ENCODE measurements at places on chromosomes 7 and 10.

GRCh38 chr10:97006364-97006763, 174.3 kb downstream of the LCOR start:
- DNase-seq: no peak

GRCh38 chr10:5481121-5481520, 18.2 kb downstream of the CALML5 start:
- no peak for DNase-seq

- peak; percentile 14 for DNase-seq
These were observed 45.0 kb downstream of the SEMA3A start for GRCh38 chr7:84149573-84149972.

DNA sequence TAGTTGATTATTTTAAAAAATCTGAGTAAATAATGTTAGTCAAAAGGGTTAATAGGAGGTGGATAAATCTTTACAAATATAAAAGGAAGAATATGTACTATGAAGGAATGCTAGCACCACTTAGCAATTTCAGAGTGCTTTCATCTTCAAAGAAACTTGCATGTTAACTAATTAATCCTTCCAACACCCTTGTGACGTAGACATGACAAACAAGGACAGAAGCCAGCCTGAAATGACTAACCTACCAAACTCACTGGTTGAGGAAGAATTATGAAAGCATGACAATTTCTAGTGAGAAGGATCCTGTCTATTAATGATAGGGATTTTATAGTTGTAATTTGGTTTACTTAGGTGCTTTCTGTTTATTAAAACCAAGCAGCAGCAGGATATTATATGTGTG, 468.0 kb upstream of the FZD8 start:
- no peak for DNase-seq

DNA sequence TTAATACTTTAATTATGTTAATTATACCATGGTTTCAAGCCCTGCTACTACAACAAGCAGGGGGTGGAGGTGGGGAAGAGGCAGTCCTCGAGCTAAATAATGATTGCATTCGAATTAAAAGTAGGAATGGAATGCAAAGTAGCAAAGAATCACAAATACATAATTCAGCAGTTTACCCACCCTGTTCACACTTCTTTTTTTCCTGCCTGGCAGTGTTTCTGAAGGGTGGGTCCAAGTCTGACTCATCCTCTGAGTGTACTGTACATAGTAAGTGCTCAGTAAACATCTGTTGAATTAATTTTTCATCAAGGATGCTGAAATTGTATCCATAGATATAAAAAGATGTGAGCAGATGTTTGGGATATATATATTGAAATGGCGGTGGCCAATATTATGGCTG, 778.8 kb downstream of the LRMDA start:
- DNase-seq: no peak

DNA sequence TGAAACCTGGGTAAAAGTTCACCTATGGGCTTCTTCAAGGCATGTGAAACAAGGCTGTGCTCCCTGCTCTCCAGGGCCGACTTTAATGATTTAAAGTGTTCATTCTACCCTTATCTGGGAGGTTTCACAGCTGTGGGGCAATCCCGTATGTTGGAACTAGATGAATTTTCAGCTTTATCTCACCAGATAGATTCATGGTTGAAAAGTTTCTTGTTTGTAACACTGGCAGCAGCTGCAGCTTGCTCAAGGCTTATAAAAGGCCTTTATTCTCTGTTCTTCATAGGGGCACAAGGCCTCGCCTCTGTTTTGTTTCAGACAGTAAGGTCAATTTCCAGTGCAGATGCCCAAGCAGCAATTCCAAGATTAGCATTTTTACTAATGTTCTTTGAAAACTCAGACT, 70.4 kb upstream of the DNAJB12 start:
- no peak for DNase-seq

GRCh38 chr7:3981281-3981680, 680.2 kb downstream of the SDK1 start:
- no peak for DNase-seq

GRCh38 chr10:6788231-6788630, 208.2 kb upstream of the PRKCQ start:
- DNase-seq: no peak

- no peak for DNase-seq
These were observed 128.3 kb downstream of the CUBN start for GRCh38 chr10:17001297-17001744.

DNA sequence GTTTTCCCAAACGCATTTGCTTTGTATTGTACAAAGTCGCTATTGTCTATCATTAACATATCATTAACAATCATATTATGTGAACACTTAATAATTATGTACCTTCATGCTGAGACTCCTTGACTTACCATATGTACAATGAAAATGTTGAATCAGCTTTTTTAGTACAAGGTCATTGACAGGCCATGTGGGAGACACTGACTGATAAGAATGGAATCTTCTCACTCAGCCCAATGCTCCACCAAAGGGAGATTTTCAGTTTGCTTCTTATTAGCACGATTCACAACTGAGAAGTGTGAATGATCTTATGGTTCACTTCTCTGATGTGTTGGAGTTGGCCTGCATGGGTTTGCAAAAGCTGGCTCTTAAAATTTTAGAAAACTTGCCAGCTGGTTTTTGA, 253.5 kb upstream of the TEX47 start:
- no peak for DNase-seq

DNA sequence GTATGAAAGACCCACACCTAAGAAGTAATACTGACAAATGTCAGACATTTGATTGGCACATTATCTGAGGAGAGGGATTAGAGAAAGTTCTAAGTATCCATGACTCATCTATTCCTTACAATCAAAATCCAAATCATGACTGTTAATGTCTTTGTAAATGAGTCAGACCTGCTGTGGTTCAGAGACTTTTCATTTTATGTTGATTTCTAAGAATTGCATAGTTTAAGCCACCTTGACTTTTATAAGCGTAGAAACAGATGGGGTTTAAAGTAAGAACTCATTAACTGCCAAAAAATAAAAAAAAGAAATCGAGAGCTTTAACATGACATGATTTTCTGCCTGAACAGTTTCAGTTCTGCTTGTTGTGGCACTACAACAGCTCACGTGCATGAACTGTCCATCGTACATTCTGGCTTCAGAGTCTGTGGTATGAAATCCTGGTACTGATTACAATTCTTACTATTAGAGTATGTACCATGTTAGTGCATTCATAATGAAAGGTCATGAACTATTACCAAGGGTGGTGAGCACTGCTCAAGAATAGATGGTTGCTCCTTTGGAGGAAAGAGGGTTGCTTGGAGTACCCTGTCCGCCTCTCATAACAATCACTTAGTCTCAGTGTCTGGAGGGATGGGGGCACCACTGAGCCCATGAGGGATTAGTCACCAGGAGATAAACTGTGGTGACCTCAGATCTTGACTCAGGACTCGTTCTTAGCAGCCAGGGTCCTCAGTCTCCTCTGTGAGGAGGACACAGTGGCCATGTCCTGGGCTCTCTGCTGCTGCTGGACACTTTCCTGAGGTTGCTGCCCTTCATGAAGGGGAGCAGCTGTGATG, 42.2 kb downstream of the ACSM6 start:
- DNase-seq: no peak

DNA sequence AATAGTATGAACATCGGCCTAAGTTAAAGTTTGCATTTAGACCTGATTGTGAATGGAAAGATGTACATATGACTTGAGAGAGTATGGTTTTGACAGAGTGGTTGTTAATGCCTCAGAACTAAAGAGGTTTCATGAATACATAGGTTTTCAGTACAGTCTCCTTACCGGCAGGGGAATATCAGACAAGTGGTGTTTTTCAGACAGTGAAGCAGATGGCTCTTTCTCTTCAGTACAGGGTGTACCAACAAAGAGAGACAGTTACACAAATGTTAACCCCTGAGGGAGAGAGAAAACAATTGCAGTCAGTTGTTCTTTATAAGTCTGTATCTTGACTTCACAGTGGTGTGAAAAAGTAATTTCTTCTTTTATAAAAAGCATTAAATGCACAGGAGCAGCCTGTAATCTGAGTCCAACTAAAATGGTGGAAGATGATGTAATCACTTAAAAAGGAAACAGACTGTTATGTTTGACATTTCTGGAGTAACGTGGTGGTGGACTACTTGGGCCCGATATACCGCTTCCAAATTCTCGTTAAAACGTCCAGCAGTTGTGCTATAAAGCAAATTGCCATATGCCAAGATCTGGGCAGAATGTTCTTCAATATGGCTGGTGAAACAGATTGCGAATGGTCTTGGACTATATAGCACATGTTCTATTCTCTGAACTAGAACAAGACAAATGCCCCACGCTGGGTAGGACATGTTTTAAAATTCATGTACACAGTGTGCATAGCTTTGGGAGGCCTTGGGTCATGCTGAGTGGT, 69.2 kb downstream of the SDK1 start:
- no peak for DNase-seq

- no peak for DNase-seq
These were observed 10.8 kb downstream of the STAMBPL1 start for GRCh38 chr10:88890681-88891381.

GRCh38 chr7:141788296-141788695, 1.7 kb upstream of the TAS2R5 start:
- no peak for DNase-seq

DNA sequence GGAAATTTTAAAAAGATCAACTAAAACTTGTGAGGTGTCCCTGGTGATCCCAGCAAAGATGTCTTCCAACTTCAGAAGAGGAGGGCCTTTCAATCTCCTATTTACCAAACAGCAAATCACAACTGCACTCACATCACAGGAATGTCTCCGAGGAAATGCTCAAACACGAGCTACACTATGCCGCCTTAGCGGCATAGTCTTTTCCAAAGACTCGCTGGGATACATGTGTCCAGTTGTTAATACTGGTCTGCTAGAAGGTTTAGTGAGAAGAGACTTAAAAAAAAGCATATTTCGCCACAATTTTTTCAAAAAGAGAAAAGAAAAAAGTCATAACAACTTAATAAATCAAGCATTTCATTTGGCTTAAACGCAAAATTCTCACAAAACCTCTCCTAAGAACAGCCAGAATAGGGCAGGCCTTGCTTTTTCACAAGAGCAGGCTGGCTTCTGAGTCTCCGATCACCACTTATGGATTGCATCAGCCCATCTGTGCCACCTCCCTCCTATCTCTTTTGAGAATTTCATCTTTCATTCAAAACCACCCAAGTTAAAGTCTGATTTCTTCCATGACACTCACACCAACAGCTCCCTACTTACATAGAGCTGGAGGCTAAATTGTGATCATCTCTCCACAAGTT, 66.1 kb downstream of the GNA12 start:
- no peak for DNase-seq

- peak; percentile 89 for DNase-seq
These were observed at the start of gene SMC3 for GRCh38 chr10:110567201-110568054. Gene SMC3 (plus strand): TSS chr10:110567695. CDS start chr10:110567817, 122 bp downstream.

GRCh38 chr10:91250341-91250740, 29.9 kb downstream of the PCGF5 start:
- DNase-seq: no peak

DNA sequence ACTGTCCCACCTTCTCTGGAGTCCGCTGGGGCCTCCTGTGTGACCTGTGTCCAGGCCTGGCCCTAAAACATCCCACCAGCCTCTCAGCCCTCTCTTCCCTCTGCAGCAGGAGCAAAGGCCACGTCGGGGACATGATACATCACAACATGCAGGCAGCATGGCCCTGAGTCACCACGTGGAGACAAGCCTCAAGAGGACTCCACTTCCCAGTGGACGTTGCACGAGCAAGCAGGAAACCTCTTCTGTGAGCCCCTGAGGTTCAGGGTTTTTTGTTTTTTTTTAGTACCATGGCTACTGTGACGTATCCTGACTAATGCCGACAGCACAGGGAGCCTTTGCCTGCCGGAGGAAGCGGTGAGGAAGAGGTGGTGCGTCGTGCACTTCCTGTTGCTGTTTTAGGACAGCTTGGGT, 165.9 kb downstream of the DNAJB6 start:
- no peak for DNase-seq

- no peak for DNase-seq
These were observed 208.5 kb downstream of the RNLS start for GRCh38 chr10:88374392-88375175.

DNA sequence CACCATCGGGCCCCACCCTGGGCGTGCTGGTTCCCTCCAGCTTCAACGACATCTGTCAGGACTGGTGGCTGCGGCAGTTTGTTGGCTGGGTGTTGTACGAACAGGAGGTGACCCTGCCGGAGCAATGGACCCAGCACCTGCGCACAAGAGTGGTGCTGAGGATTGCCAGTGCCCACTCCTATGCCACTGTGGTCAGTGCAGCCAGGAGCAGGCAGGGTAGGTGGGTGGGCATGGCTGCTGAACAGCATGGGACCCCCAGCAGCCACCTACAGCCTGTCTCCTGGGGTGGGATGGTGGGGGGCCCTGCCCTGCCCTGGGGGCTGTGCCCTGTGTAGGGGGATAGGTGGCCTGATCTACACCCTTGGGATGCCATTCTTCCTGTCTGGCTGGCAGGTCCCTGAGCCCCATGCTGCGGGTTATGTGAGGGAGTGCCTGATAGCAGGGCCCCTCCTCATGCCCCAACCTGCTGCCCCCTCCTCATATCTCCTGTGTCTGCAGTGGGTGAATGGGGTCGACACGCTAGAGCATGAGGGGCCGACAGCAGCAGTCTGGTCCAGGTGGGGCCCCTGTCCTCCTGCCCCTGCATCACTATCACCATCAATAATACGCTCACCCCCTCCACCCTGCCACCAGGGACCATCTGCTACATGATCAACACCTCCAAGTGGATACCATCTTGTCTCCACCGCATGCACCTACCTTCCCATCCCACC, 56.9 kb downstream of the ZNF727 start:
- DNase-seq: no peak

DNA sequence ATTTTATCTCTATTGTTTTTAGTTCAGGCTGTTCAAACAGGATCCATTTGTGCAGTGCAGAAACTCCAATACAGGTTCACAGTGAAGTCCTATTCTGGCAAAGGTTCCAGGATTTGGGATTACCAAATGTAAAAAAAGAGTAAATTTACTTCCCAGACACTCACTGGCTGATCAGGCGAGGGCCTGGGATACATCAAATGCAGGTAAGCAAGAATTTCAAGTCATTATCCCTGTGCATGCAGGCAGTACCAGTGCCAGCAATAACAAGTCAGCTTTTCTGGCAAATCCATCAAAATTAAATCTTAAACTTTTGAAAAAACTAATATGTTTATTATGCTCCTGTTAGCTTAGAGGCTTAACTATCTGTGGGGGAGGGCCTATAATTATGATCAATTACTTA, 6.3 kb downstream of the CDK6 start:
- DNase-seq: no peak

GRCh38 chr10:131437556-131438475, 126.3 kb upstream of the TCERG1L start:
- DNase-seq: no peak

- DNase-seq: no peak
These were observed 243.8 kb upstream of the MDFIC start for GRCh38 chr7:114678116-114678515.

Measured in NCI-H1105 treated with DMSO at 0.1 percent for 48 hours (cell line).